IMR-90 (cell line): ENCODE measurements at places on chromosomes 16 and 17.

- no peak for DNase-seq
Measured at GRCh38 chr17:31598921-31599571, 207.6 kb downstream of the RAB11FIP4 start.

DNA sequence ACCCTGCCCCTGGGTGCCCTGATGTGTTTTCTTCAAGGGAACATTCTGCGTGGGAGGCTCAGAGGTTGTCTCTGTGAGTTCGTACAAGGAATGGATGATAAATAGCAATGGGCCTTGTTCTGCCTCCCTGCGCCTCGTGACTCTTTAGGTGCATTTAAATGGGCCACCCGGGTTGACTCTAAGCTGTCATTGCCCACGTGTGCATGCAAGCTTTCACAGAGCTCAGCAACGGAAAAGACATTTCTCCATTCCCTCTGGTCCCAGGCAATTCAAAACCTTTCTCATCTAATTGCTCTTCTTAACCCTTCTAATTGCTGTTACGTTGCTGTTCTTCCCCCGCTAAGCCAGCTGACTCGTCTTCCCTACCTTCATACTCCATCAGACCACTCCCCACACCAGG lies 71.5 kb upstream of the SDK2 start:
- no peak for DNase-seq

GRCh38 chr16:58378401-58378800 lies 13.9 kb upstream of the GINS3 start:
- DNase-seq, result no peak

GRCh38 chr16:46583036-46583435 lies 38.1 kb downstream of the SHCBP1 start:
- no peak for DNase-seq

DNA sequence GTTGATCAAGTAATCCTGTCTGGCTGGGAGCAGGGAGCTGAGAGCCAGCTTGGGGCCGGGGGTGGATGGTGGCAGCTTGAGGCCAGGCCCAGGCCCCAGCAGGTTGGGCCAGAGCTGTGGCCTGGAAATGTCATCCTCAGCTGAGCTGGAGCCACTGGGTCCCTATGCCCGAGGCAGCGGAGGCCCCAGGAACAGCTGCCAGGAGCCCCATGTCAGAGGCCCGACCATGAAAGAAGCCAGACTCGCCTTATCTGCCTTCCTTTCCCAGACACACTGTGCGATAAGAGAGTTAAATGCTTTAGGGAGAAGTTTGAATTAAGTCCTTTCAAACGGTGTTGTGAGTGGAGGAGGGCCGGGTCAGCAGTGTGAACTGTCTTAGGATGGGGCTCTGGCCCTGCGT lies 3.5 kb downstream of the SMTNL2 start:
- no peak for DNase-seq
